ENCODE measurements at places on chromosomes 2 and 18.

GRCh38 chr2:11356764-11357163 is 12.3 kb upstream of the ROCK2 start:
- no peak for DNase-seq

- DNase-seq = no peak
Observed at GRCh38 chr2:169339657-169340056, 22.7 kb downstream of the LRP2 start.

- DNase-seq = no peak
Observed at GRCh38 chr2:207505728-207506127, 24.0 kb upstream of the CREB1 start.

- no peak for DNase-seq
Observed at GRCh38 chr2:29601321-29601720, 320.1 kb downstream of the ALK start.

- no peak for DNase-seq
Observed at GRCh38 chr2:101395545-101396315, 8.4 kb upstream of the CREG2 start.

- no peak for DNase-seq
Observed at GRCh38 chr2:21103274-21103891, 20.4 kb upstream of the TDRD15 start.

DNA sequence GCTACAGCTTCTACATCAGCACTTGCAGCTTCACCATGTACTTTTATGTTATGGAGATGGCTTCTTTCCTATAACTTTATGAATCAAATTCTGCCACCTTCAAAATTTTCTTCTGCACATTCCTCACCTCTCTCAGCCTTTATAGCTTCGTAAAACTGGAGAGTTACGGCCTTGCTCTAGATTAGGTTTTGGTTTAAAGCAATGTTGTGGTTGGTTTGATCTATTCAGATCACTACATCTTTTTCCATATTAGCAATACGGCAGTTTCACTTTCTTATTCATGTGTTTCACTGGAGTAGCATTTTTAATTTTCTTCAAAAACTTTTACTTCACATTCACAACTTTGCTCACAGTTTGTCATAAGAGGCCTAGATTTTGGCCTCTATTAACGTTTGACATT is 242.9 kb upstream of the GYPC start:
- DNase-seq = peak; percentile 61

GRCh38 chr2:66691031-66691965 is 256.4 kb downstream of the MEIS1 start:
- no peak for DNase-seq

DNA sequence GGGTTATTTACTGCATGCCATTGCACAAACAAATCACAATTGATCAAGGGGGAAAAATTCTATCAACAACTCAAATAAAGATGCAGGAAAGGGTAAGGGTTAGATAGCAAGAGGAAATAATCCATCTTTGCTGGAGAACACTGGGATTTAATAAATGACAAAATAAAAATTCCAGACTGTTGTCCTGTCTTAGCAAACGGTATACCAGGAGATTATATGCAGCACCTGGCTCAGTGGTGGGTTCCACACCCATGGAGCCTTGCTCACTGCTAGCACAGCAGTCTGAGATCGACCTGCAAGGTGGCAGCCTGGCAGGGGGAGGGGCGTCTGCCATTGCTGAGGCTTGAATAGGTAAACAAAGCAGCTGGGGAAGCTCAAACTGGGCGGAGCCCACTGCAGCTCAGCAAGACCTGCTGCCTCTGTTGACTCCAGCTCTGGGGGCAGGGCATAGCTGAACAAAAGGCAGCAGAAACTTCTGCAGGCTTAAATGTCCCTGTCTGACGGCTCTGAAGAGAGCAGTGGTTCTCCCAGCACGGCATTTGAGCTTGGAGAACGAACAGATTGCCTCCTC is 296.5 kb upstream of the THSD7B start:
- DNase-seq = no peak

GRCh38 chr2:19409046-19409445 is 50.6 kb upstream of the OSR1 start:
- no peak for DNase-seq

DNA sequence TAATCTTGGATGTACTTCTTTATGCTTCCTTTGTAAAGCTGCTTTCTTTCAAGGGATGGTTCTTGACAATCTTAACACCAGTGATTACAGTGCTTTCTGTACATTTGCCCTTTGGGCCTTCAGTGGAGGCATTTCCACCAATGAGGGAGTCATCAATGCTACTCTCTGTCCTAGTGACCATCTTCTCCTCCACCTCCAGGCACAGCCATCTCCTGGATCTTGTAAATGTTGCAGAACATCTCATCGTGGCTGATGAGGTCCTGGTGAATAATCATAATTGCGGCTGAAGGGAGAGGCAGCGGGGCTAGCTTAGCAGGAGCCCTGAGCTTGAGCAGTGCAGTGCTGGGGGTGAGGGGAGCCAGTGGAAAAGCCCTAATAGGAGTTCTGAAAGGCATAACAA is 32.5 kb downstream of the IDH1 start:
- DNase-seq = no peak

GRCh38 chr2:121529439-121530211 is 1.1 kb upstream of the RNU4ATAC start:
- DNase-seq = peak; percentile 11

Data from Jurkat, Clone E6-1 (cell line).